ENCODE measurements at places on chromosomes 1 and 21.
A peak's percentile ranks its signal among the peaks of the same experiment; 100 is the strongest.

- no peak for DNase-seq
Observed at GRCh38 chr1:161949548-161949947, 74.1 kb downstream of the OLFML2B start.

DNA sequence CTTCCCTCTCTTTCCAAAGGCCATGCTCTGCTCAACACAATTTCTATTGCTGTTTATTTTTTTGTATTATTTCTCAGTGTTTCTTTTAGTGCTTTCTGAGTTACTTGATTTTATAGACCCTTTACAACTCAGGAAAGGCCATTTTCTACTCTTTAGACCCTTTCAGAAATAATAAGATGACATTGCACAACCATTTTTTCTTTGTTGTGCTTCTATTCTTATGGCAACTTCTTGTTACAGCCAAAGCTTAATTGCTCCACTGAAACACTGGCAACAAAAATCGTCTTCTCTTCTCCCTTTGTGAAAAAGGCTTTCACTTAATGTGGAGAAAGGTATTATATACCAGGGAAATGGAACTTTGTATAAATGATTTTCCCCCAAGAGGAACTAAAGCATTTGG lies 39.0 kb upstream of the SAMSN1 start:
- DNase-seq = no peak

GRCh38 chr1:30757352-30758120 lies at the start of gene LAPTM5:
Gene LAPTM5 (minus strand): TSS chr1:30757774. CDS start chr1:30757745, 29 bp downstream.
- peak; percentile 60 for DNase-seq

DNA sequence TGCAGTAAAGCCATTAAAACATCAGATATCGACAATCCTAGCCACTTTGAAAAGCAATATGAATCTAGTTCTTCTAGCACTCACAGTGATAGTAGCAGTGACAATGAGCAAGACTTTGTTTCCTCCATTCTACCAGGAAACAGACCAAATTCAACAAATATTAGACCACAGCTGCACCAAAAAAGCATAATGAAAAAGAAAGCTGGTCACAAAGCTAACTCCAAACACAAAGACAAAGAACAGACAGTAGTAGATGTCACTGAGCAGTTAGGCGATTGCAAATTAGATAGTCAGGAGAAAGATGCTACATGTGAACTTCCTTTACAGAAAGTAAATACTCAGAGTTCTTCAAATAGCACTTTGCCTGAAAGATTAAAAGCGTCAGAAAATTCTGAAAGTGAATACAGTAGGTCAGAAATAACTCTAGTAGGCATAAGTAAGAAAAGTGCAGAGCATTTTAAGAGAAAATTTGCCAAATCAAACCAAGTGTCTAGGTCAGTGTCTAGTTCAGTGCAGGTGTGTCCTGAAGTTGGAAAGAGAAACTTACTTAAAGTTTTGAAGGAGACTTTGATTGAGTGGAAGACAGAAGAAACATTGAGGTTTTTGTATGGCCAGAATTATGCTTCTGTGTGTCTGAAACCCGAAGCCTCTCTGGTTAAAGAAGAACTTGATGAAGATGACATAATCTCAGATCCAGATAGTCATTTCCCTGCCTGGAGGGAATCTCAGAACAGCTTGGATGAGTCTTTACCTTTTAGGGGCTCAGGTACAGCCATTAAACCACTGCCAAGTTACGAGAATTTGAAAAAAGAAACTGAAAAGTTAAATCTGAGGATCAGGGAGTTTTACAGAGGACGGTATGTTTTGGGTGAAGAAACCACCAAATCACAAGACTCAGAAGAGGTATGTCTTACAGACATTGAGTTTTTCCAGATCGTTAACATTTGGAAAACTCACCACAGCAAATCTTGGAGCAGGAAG lies 24.9 kb downstream of the RPAP2 start:
- DNase-seq = no peak

- no peak for DNase-seq
Observed at GRCh38 chr1:64223329-64224151, 20.1 kb downstream of the UBE2U start.

DNA sequence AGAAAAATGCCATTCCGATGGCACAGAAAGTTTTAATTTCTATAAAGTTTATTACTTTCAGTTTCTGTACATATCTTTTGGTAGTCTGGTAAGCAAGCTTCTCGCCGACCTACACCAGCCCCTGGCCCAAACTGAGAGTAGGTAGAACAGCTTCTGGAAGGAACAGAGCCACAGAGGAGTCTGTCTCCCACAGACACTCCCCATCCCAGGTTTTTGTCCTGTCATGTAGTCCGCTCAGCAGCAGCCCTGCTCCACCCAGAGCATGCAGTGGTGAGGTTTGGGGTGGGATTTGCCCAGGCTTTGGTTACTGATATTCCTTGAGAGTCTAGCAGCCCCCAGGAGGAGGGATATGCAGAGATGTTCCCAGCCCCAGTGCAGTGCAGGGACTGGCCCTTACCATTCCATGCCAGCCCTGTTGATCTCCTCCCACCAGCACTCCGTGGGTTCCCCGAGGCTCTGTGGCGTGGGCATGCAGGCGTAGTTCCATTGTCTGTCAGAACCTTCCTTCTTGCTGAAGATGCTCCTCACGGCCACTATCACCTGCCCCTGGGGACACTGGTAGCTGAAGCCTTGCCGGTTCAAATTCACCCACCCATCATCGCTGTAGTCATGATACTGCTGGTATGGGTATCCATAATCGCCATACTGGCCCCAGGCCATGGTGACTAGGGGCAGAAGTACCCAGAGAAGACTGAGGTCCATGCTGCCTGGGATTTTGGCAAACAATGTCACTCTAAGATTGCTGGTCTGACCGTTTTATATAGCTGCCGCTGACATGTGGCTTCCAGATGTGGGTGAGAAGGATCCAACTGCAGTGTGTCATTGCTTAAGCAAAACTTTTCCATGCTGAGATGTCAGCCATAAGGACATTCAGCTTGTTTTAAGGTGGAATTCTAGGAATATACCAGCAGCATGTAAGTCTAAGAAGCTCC lies at the start of gene DPT:
Gene DPT, minus strand, starts transcription at position 734 of the 932 bp plus-strand sequence. Its CDS starts 32 bp downstream, at position 702.
- DNase-seq = no peak

- DNase-seq = no peak
Observed at GRCh38 chr1:246567646-246568235, 1.5 kb downstream of the CNST start.

DNA sequence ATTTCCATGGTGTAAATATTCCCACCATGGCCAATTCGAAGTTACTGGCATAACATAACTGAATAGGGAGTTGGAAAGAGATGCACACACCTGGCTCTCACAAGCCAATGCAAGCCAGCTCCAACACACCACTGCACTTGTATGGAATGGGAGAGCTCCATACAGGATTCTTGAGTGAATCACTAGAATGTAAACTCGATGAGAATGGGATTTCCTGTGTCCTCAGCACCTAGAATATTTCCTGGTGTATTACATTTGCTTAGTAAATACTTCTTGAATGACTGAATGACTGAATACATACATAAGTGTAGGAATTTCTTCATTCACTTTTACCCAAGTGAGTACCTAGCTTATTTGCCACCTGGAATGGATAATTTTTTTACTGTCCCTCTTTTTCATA lies 16.2 kb upstream of the PPIE start:
- no peak for DNase-seq
